ENCODE measurements at places on chromosomes 4 and X.

DNA sequence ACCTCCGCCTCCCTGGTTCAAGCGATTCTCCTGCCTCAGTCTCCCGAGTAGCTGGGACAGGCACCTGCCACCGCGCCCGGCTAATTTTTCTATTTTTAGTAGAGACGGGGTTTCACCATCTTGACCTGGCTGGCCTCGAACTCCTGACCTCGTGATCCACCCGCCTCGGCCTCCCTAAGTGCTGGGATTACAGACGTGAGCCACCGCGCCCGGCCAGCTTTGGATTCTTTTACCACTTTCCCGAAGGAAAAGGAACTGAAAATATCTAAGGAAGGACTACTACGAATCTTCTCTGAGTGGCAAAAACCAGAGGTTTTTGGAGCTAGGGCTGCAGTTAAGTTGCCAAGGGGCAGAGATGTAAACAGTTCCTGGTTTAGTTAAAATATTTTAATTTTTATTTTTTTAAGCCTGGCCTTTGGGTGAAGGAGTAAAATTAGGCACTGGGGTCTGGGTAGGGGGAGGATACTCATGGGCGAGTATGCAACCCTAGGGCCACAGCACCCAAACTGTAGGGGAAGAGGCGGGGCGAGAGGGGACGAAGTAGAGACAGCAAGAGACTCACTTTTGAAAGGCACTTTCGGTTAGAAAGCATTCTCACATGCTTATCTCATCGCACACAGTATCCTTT is 525 bp upstream of the CISD2 start:
- peak; percentile 71 for DNase-seq

DNA sequence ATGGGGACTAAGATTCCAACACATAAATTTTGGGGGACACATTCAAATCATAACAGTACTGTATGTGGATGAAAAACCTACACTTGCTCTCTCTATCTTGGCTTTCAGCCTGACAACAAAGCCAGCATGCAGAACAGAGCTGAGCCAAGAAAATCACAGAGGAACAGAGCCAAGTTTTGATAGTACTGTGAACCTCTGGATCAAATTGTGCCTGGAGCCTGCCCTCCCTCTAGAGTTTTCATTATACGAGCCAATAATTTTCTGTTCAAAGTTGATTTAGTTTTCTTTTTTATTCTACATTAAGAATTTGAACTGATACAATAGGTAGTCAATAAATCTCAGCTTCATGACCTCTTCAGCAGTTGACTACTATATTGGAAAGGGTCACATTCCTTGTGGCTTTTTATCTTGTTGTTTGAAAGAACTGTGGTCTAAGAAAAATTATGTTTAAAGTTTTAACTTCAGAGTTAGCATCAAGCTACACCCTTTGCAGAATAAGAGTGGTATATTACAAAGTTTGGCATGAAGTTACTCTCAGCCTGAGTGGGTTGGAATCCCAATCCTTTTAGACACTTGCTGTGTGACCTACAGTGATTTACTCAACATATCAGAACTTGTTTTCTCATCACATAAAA is 31.1 kb downstream of the GRID2 start:
- DNase-seq = no peak

DNA sequence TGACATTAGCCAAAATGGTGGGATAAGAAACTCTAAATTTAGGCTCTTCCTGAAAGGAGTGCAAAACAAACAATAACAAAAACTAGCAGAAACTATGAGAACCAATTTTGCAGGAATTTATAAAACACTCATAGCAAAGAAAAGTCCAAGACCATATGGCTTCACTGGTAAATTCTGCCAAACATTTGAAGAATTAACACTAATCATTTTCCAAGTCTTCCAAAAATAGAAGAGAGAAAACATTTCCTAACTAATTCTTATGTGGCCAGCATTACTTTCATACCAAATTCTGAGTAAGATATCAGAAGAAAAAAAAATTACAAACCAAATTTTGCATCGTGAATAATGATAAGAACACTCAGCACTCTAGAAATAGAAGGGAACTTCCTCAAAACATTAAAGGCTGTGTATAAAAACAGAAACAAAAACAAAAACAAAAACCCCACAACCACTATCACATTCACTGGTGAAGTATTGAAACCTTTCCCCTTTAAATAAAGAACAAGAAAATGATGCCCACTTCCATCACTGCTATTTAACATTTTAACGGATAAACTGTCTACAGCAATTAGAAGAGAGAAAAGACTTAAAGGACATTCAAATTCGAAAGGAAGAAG is 524.3 kb upstream of the GALNTL6 start:
- no peak for DNase-seq

GRCh38 chr4:130478406-130478805 is 1382.5 kb downstream of the C4orf33 start:
- no peak for DNase-seq

DNA sequence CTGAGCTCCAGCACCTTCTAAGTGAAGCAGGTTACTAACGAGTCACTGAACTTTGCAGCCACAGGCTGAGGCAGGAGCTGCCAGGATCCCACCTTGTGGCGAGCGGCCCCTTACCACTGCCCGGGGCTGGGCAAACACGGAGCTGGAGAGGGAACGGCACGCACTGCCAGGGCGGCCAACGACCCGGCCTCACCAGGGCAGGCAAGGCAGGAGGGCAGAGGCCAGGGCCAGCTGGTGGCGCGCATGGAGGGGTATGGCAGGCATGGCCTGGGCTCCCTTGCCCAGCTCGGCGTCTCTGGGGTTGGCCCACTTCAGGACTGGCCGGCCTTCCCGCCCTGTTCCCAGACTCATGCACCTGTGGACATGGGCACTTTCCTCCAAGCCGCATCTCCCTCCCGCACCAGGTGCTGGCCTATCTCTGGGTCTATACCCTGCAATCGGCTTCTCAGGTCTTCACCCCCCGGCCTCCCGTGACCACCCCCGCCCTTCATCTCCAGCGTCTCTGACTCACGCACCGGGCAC is 64.9 kb downstream of the FAM53A start:
- DNase-seq = no peak

DNA sequence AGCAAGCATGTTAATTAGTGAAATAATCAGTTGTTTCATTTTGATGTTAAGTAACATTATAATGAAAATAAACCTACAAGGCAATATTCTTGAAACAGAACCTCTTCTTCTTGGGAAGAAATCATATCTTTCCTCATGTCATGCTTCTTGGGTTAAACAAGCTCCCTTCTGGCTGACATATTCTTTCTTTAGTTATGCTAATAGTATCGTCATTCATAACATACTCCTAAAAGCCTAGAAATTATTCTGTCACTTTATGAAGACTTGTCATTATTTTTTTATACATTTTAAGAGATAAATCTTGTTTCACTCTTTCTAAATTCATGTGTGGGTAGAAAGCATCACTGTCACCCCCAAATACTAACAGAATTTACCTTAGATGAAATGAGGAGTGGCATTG is 1047.0 kb upstream of the GRID2 start:
- no peak for DNase-seq

DNA sequence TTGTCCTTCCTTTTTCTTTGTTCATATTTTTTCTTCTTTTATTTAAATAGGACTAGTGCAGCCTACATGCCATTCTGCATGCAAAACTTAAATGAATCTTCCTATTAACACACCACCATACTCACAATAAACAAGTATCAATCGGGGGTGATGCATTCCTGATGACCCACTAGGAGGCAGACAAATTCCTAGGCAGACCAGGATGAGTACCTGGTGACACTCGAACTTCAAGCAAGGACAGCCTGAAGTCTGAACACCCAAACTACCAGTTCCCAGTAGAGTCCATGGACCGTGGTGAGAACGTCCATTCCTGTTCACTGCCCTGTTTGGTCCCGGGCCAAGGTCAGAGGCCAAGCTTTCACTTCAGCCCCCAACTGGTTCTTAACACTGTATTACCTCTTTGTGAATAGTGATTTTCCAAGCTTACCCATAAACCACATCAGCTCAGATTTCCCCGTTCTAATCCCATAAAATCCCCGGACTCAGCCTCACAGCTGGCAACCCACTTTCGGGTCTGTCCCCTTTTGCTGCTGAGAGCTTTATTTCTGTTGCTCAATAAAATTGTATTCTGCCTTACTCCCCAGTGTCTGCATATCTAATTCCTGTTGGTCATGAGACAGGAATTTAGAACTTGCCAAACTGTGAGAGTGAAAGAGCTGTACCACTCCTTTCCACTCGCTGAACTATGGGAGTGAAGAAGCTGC is 1286.6 kb downstream of the FSTL5 start:
- DNase-seq = no peak

DNA sequence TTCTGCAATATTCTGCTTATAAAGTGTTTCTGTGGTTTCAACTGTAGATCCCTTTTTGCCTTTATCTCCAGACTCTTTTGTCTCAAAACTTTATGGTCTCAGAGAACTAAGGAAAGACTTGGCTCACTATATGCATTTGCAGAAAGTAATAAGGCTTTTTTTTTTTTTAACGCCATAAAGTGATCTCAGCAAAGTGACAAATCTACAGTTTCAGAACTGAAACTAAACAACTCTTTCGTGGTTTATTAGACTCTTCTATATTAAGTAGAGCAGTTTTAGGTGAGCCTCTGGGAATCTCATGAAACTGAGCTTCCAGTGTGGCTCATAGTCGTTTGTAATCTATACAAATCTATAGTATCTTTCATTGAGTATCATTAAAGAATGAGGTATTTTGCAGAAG is 15.3 kb downstream of the ATP7A start:
- no peak for DNase-seq

GRCh38 chrX:102723456-102723855 is 2.9 kb downstream of the GPRASP3 start:
- no peak for DNase-seq
